ENCODE measurements at places on chromosomes 1 and 21.

GRCh38 chr1:248906009-248906752 lies at the start of gene PGBD2:
PGBD2 (plus strand) TSS chr1:248906235; CDS start chr1:248913863, 7,628 bp downstream.
- peak; percentile 98 for DNase-seq
- peaks cover 8% of the 10 kb centered on the region for H3K4me1 ChIP-seq
- peaks cover 4% of the 10 kb centered on the region for H3K27me3 ChIP-seq
- H3K27ac ChIP-seq, result peak within 1 kb of the TSS; percentile 90
- peak within 1 kb of the TSS; percentile 93 for H3K4me3 ChIP-seq

DNA sequence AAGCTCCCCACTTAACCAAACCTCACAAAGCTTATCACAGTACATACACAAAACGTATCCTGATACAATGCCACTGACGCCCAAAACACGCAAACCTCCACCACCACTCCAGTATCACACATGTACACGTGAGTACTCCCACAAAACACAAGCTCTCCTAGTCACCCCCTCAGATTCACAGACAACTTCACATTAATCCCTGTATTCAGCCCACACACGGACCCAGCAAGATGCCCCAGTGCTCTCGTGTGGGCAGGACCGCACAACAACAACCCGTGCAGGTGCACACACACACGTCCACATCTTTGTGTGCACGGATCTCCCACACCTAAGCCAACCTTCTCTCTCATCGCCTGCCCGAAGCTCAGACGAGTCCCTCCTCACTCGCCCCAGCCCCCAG lies 17.6 kb downstream of the PADI1 start:
- no peaks in the 10 kb centered on the region for H3K4me1 ChIP-seq
- H3K36me3 ChIP-seq, result no peaks in the 10 kb centered on the region
- no peak overlapping the region for H3K27ac ChIP-seq
- H3K27me3 ChIP-seq, result peaks cover 17% of the 10 kb centered on the region

DNA sequence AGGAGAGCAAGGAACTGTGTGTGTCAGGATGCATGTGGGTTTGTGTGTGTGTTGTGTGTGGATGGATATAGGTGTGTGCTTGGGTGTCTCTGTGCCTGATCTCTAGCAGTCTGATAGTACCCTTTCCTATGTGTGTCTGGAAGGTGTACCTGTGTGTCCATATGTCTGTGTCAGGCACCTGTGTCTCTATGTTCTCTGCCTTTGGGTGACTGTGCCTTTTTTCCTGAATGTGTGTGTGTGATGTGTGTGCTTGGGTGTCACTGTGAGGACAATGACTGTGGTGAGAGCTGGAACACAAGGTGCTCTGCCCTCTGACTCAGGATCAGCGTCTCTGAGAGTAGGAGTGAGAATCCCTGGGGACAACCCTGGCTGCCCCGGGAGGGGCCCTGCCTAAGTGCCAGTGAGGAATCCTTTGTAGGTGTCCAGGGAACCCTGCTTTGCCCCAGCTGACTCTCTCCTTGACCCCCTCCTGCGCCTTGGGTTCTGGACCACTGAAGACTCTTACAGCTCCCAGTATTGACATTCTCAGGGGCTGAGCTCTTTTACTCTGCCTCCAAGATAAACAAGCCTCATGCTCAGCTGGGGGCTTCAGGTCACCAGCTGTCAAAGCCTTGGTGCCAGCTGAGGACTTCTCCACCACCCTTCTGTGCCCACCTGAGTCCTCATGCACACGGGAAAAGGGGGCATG lies 735 bp upstream of the EFNA3 start:
- H3K27ac ChIP-seq, result no peak overlapping the region
- H3K4me1 ChIP-seq, result peaks cover 52% of the 10 kb centered on the region
- DNase-seq, result no peak
- peaks cover 49% of the 10 kb centered on the region for H3K27me3 ChIP-seq
- no peak overlapping the region for H3K4me3 ChIP-seq
- peaks cover 1% of the 10 kb centered on the region for H3K36me3 ChIP-seq

DNA sequence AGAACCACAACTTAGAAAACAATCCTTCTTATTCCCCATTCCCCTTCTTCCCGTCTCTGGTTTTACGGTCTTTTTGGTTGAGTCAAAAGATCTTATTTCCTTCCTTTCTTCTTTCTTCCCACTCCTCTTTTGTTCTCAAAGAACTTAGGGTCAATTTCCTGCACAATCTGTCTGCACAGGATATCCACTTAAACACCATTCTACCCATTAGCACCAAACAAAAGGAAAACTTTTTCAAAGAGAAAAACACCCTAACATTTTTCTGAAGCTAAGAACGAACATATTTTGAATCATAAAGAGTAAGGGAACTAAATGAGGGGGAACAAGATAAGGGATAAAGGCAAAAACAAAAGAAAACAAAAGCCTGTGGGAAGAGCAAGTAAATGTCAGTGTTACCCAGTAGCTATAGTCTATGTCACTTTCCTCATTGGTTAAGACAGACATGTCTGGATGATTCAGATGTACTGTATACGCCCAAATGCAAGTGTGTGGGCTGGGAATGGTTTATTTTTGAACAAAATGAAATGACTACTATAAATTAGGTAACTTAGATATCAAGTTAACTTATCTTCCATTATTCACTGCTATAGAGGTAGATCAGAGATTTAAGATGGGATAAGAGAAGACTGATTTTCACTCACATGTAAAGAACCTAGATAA lies 59.9 kb downstream of the TOR3A start:
- peaks cover 26% of the 10 kb centered on the region for H3K4me1 ChIP-seq
- H3K27ac ChIP-seq, result peak overlapping the region; percentile 75
- peaks cover 12% of the 10 kb centered on the region for H3K36me3 ChIP-seq
- H3K4me3 ChIP-seq, result peak overlapping the region; percentile 68
- DNase-seq, result no peak

- H3K4me3 ChIP-seq, result no peak overlapping the region
- DNase-seq, result no peak
- H3K27me3 ChIP-seq, result no peaks in the 10 kb centered on the region
- no peaks in the 10 kb centered on the region for H3K4me1 ChIP-seq
Observed at GRCh38 chr1:102186536-102186935, 189.8 kb upstream of the OLFM3 start.

- H3K36me3 ChIP-seq, result no peaks in the 10 kb centered on the region
- H3K4me1 ChIP-seq, result peaks cover 3% of the 10 kb centered on the region
- no peak overlapping the region for H3K27ac ChIP-seq
- peaks cover 2% of the 10 kb centered on the region for H3K27me3 ChIP-seq
- H3K4me3 ChIP-seq, result no peak overlapping the region
- DNase-seq, result no peak
Observed at GRCh38 chr1:200363264-200363933, 46.4 kb downstream of the ZNF281 start.

GRCh38 chr1:167784876-167785550 lies 63.2 kb downstream of the MPZL1 start:
- no peak overlapping the region for H3K4me3 ChIP-seq
- DNase-seq, result no peak
- no peak overlapping the region for H3K27ac ChIP-seq
- H3K36me3 ChIP-seq, result peaks cover 20% of the 10 kb centered on the region
- peaks cover 5% of the 10 kb centered on the region for H3K4me1 ChIP-seq

DNA sequence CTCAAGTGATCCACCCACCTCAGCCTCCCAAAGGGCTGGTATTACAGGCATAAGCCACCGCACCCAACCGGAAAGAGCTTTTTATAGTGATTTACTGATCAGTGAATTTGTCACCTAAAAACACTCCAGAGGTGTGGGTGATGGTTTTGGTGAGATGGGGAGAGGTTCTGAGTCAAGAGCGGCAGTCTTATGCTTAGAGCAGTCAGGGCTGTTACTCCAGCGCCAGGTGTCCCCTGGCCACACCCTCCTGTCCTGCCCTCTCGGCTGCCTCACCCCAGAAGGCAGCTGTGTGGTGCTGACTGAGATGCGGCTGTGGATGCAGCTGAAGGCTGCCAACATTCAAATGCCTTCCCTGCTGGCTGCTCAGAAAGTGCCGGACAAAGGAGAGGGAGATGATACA lies 94.5 kb upstream of the LPGAT1 start:
- H3K27me3 ChIP-seq, result peaks cover 15% of the 10 kb centered on the region
- no peaks in the 10 kb centered on the region for H3K36me3 ChIP-seq
- no peak for DNase-seq
- no peak overlapping the region for H3K4me3 ChIP-seq
- H3K4me1 ChIP-seq, result peaks cover 3% of the 10 kb centered on the region

DNA sequence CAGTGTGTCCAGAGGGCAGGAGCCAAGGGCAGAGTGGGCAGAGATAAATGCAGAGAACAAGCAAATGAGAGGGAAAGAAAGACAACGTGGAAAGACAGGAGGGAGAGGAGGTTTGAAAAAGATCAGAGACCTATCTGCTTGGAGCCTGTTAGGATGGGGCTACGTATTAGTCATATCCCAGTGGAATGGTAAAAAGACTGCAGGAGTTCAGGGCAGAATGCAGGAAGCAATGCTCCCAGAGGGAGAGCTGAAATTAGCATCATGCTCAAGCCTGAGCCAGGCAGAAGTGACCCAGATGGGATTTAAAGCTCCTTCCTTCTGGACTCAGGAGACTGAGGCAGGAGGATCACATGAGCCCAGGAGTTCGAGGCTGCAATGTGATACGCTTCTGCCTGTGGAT lies 261.3 kb upstream of the CHRM3 start:
- H3K4me1 ChIP-seq, result no peaks in the 10 kb centered on the region
- H3K27me3 ChIP-seq, result no peaks in the 10 kb centered on the region
- no peak overlapping the region for H3K4me3 ChIP-seq
- DNase-seq, result no peak
- H3K27ac ChIP-seq, result no peak overlapping the region

GRCh38 chr1:101108111-101108500 lies 82.5 kb upstream of the DPH5 start:
- no peak for DNase-seq
- peaks cover 26% of the 10 kb centered on the region for H3K36me3 ChIP-seq
- H3K27ac ChIP-seq, result no peak overlapping the region
- no peaks in the 10 kb centered on the region for H3K27me3 ChIP-seq
- no peak overlapping the region for H3K4me3 ChIP-seq

DNA sequence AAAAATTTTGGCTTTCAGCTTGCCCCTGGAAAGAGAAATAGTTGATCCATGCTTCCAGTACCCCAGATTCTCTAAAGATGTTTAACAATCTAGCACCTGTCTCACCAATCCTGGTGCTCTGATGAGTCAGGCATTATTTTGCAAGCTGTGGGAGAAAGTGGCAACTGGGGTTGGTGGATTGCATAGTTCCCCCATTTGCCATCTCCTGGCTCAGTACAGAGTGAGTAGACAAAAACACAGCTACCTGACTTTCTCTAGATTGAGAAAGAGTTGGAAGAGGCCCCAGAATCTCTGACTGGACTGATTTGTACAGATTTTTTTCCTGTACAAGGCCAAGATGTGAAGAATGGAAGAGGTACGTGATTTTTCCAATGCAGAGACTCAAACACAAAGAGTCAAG lies 75.1 kb upstream of the NEGR1 start:
- H3K36me3 ChIP-seq, result no peaks in the 10 kb centered on the region
- no peak overlapping the region for H3K27ac ChIP-seq
- H3K4me1 ChIP-seq, result no peaks in the 10 kb centered on the region

DNA sequence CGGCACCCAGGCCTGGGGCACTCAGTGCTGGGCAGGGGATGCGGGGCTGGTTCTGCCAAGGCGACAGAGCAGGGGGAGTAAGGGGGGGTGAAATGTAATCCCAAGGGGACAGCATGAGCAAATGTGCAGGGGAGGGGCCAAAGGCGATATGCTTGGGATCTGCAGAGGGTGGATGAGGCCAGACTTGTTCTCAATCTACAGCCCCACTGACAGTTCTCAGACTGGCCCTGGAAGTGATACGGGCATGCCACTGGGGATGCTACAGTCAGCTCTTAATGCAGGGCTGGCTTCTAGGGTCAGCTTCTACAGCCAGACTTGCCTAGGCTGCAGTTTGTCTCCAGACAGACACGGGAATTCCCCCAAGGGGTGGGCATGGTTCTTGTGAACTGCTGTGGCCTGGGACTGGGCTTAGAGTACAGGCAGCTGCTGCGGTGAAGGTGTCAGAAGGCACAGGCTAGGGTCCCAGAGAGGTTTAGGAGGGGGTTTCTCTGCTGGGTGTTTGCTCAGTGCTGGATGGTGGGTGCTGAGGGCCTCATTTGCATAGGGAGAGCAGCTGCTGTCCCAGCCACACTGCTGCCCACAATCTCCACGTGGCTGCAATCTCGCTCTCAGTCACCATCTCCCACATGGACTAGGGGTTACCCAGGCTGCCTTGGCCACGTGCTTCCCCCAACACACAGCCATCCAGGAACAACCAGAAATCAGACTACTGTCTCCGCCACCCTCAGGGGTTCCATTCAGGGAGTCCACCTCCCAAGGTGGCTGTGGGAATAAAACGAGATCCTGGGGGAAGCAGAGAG lies 190.1 kb downstream of the HIVEP3 start:
- DNase-seq, result peak; percentile 45
- no peaks in the 10 kb centered on the region for H3K27me3 ChIP-seq
- H3K36me3 ChIP-seq, result no peaks in the 10 kb centered on the region
- H3K27ac ChIP-seq, result peak overlapping the region; percentile 72
- peaks cover 29% of the 10 kb centered on the region for H3K4me1 ChIP-seq

DNA sequence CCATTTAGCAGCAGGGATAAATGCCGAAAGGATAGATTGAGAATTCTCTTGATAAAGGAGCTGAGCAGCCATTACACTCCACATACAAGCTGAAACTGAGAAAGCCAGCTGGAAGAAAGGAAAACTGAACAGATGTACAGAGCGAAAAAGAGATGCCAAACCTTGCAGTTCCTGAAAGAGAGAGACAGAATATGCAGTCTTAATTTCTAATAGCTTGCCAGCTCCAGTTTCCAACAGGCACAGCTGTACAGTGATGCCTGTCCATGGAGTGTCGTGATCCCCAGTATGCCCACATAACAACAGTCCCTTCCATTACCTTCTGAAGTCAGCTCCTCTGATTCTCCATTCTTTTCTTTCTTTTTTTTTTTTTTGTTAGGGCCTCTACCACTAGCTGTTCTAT lies 22.7 kb downstream of the ABL2 start:
- H3K4me1 ChIP-seq, result peaks cover 9% of the 10 kb centered on the region
- peaks cover 6% of the 10 kb centered on the region for H3K36me3 ChIP-seq
- no peak overlapping the region for H3K27ac ChIP-seq
- DNase-seq, result no peak

- H3K4me3 ChIP-seq, result no peak overlapping the region
- DNase-seq, result no peak
- H3K4me1 ChIP-seq, result peaks cover 30% of the 10 kb centered on the region
- no peaks in the 10 kb centered on the region for H3K36me3 ChIP-seq
- no peak overlapping the region for H3K27ac ChIP-seq
Observed at GRCh38 chr1:91731815-91732214, 154.1 kb downstream of the TGFBR3 start.

DNA sequence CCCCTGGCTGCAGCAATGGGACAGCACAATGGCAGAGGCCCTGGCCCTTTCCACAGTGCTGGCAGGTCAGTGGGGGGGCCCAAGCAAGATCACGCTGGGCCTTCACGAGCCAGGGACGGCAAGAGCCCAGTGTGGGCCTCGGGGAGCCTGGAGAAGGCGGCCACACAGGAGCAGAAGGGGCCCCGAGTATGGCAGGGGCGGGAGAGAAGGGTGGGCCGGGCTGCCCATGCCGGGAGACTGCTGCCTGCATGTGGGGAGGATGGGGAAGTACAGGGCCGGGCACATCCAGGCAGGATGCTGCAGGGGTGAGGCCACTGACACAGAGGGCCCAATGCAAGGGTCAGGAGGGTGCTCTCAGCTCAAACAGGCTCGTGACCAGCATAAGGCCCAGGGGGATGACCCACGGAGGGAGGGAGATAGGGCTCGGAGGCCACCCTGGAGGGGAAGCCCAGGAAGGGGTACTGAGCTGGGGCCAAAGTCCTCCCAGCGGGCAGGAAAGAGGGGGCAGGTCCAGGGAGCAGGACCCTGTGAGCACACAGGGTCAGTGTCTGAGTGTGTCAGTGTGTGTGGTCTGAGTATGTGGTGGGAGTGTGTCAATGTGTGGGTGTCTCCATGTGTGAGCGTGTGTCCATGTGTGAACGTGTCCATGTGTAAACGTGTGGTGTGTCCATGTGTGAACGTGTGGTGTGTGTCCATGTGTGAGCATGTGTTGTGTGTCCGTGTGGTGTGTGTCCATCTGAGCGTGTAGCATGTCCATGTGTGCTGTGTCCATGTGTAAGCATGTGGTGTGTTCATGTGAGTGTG lies 13.1 kb downstream of the SLC19A1 start:
- H3K4me3 ChIP-seq, result no peak overlapping the region
- H3K27ac ChIP-seq, result no peak overlapping the region
- H3K36me3 ChIP-seq, result peaks cover 9% of the 10 kb centered on the region
- peaks cover 8% of the 10 kb centered on the region for H3K4me1 ChIP-seq
- H3K27me3 ChIP-seq, result no peaks in the 10 kb centered on the region

Data from activated naive CD8-positive, alpha-beta T cell treated with anti-CD3 and anti-CD28 coated beads, Interleukin-2, amount 10 ng/mL, durations not matched to agents 7 days and 5 days (primary cell).